Thyroid gland (tissue), 4 donors: ENCODE measurements at places on chromosomes 6 and 20.
A peak's percentile ranks its signal among the peaks of the same experiment; 100 is the strongest.

- H3K27ac ChIP-seq, result peak overlapping the region; percentile 83
- no peaks in the 10 kb centered on the region for H3K36me3 ChIP-seq
- peaks cover 19% of the 10 kb centered on the region for H3K4me1 ChIP-seq
- no peaks in the 10 kb centered on the region for H3K27me3 ChIP-seq
- peak; percentile 68 for DNase-seq
Measured at GRCh38 chr6:1131285-1132079, 180.4 kb upstream of the FOXQ1 start.

- H3K27me3 ChIP-seq, result no peaks in the 10 kb centered on the region
- DNase-seq, result no peak
- peaks cover 56% of the 10 kb centered on the region for H3K4me1 ChIP-seq
- H3K36me3 ChIP-seq, result no peaks in the 10 kb centered on the region
- H3K27ac ChIP-seq, result no peak overlapping the region
Measured at GRCh38 chr20:10509376-10509775, 74.3 kb downstream of the SLX4IP start.

DNA sequence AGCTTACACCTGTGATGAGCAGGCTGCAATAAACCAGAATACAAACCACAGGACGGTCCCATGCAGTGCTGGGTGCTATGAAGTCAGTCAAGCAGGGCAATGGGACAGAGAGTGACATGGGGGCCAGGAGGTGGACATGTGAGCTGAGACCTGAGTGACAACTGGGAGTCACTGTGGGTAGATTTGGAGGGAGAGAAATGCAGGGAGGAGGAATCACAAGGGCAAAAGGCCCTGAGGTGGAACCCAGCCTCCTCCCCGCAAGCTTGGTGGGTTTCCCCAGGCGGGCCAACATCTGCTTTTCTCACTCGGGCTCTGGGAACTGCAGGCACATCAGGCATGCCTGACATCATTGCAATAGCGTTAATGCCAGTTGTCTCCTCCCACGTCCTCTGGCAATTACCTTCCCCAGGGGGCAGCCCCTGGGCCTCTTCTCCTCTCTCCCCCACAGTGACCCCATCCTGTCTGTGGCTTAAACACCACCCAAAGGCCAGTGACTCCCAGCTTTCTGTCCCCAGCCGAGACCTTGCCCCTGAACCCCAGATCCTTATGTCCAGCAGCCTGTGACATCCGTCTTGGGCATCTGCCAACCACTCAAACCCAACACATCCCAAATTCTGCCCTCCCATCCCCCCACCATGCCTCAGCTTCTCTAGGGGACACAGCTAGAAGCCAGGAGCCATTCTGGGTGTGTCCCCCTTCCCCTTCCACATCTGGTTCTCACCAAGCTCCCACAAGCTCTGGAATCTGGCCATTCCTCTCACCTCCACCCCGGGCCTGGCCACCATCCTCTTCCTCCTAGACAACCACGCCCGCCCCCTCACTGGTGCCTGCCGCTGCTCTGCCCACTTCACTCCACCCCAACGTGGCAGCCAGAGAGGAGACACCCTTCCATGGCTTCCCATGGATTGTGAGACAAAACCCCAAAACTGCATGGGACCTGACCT lies 28.2 kb downstream of the PDRG1 start:
- no peak overlapping the region for H3K27ac ChIP-seq
- no peak overlapping the region for H3K4me3 ChIP-seq
- H3K27me3 ChIP-seq, result no peaks in the 10 kb centered on the region
- no peaks in the 10 kb centered on the region for H3K36me3 ChIP-seq
- H3K4me1 ChIP-seq, result no peaks in the 10 kb centered on the region

- H3K4me1 ChIP-seq, result no peaks in the 10 kb centered on the region
- DNase-seq, result no peak
- no peaks in the 10 kb centered on the region for H3K27me3 ChIP-seq
- no peak overlapping the region for H3K27ac ChIP-seq
- no peak overlapping the region for H3K4me3 ChIP-seq
- no peaks in the 10 kb centered on the region for H3K36me3 ChIP-seq
Measured at GRCh38 chr6:14917109-14917910, 328.6 kb upstream of the JARID2 start.

- no peak overlapping the region for H3K4me3 ChIP-seq
- no peaks in the 10 kb centered on the region for H3K4me1 ChIP-seq
- H3K36me3 ChIP-seq, result peaks cover 6% of the 10 kb centered on the region
Measured at GRCh38 chr20:63290677-63291472, 2.1 kb upstream of the COL20A1 start.

- H3K27ac ChIP-seq, result no peak overlapping the region
- no peaks in the 10 kb centered on the region for H3K4me1 ChIP-seq
- H3K36me3 ChIP-seq, result no peaks in the 10 kb centered on the region
- DNase-seq, result no peak
- H3K27me3 ChIP-seq, result no peaks in the 10 kb centered on the region
Measured at GRCh38 chr6:124223611-124224345, 420.1 kb downstream of the NKAIN2 start.

DNA sequence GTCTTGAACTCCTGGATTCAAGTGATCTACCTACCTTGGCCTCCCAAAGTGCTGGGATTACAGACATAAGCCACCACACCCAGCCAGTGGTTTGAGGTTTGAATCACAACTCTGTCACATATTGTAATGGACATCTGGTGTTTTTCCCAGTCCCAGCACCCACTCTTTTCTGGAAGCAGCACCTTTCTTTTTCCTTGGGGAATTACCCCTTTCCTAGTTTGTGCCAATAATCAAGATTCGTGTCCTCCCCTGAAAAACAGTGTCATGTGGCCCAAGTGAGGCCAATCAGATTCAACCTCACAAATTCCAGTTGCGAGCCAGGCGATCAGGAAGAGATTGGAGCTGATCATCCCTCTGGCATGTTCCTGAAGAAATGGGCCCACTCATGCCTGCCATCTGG lies 71.7 kb upstream of the SGK1 start:
- no peak for DNase-seq
- H3K4me1 ChIP-seq, result peaks cover 9% of the 10 kb centered on the region
- no peak overlapping the region for H3K27ac ChIP-seq
- no peaks in the 10 kb centered on the region for H3K36me3 ChIP-seq

DNA sequence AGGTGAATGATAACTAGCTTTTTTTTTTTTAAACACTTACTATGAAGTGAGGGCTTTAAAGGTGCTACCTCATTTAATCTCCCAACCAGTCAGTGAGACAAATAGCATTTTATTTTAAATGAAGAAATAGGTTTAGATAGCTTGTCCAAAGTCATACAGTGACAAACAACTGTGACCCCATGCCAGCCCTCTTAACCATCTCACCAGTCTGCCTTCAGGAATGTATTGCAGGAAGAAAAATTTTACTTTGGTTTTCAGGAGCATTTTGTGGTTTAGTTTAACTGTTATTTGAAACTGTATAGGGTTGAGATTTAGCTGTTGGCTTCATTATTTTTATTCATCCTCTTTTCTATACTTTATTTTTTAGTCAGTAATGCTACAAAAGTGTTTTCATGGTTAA lies 18.6 kb downstream of the DSE start:
- H3K27me3 ChIP-seq, result no peaks in the 10 kb centered on the region
- peaks cover 3% of the 10 kb centered on the region for H3K4me1 ChIP-seq
- no peak overlapping the region for H3K4me3 ChIP-seq

DNA sequence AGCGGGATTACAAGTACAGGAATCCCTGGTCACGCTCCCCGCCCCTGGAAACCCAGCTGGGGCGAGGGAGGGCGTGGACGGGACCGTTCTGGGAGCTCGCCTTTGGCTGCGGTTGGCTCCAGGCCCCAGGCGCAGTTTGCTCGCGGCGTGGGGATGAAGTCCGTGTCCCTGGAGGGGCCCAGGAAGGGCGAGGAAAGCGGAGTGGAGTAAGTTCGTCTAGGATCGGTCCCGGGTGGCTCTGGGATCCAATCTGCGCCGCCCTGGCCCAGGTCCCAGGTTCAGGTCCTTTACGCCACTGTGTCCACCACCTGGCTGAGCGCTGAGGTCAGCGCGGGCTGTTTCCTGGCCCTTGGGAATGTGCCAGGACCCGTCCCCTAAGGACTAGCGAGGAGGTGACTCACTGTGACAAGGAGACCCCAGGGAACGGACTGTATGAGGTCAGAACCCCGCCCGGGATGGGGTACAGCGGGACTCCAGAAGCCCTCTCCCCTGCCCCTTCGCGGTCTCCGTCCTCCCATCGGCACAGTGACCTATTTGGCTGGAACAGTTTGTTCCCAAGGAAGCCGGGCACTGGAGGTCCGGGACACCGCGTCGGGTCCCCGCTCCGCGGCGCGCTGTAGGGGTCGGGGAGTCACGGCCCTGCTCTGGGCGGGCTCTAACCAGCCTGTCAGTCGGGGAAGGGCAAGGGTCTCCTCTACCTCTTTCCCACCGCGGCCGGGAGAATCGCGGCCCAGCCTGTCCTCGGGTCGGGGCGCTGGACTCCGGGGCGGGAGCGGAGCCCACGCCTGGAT lies 724 bp downstream of the CDKN1A start:
- peak overlapping the region; percentile 91 for H3K4me3 ChIP-seq
- H3K36me3 ChIP-seq, result peaks cover 3% of the 10 kb centered on the region
- H3K27ac ChIP-seq, result peak overlapping the region; percentile 99
- no peaks in the 10 kb centered on the region for H3K27me3 ChIP-seq

- no peak overlapping the region for H3K27ac ChIP-seq
- H3K36me3 ChIP-seq, result no peaks in the 10 kb centered on the region
- H3K4me3 ChIP-seq, result no peak overlapping the region
- no peaks in the 10 kb centered on the region for H3K4me1 ChIP-seq
Measured at GRCh38 chr20:47792021-47792618, 6.8 kb upstream of the SULF2 start.

DNA sequence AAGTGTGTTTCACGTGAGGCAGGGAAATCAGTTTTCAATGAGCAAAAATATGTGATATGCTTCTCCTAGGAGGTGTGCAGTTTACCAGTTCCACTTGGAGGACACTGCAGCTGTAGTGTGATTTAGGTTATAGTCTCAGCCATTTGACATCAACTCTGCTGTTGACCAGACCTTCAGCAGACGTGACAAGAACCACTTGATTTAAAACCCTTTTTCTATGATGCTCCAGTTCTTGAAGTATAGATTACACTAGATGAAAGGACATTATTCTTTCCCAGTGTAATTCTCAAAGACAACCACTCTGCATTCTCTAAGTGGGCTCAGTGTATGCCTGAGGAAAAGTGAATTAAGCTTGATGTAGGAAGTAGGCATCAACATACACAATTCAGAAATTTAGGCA lies 480.8 kb downstream of the TBC1D32 start:
- H3K36me3 ChIP-seq, result no peaks in the 10 kb centered on the region
- no peaks in the 10 kb centered on the region for H3K27me3 ChIP-seq
- no peak for DNase-seq
- H3K4me3 ChIP-seq, result no peak overlapping the region
- no peaks in the 10 kb centered on the region for H3K4me1 ChIP-seq
- H3K27ac ChIP-seq, result no peak overlapping the region

DNA sequence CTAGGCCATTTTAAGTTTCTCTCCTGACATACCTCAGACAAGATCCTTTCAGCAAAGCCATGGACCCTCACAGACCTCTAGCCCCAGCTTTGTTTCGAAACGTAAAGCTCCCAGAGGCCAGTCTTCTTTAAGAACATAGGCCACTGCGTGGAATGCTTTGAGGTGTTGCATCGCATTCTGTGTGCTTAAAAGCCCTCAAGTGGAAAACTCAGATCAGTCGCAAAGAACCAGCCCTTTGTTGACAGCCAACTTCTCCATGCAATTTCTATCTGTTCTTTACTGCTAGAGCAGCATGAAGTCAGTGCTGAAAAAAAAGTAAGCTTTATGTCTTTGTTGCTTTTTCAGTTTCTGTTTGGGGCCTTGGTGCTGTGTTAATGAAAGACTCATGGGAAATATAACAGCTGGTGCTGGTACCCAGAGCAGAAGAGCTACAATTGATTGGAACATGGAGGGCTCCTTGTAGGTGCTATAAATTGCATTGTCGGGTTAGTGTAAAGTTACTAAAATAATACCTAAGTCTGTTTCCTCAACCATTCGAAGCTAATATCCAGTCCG lies 142.6 kb downstream of the MAP3K7 start:
- DNase-seq, result no peak
- no peaks in the 10 kb centered on the region for H3K4me1 ChIP-seq
- H3K27ac ChIP-seq, result no peak overlapping the region
- H3K27me3 ChIP-seq, result no peaks in the 10 kb centered on the region
- no peaks in the 10 kb centered on the region for H3K36me3 ChIP-seq

DNA sequence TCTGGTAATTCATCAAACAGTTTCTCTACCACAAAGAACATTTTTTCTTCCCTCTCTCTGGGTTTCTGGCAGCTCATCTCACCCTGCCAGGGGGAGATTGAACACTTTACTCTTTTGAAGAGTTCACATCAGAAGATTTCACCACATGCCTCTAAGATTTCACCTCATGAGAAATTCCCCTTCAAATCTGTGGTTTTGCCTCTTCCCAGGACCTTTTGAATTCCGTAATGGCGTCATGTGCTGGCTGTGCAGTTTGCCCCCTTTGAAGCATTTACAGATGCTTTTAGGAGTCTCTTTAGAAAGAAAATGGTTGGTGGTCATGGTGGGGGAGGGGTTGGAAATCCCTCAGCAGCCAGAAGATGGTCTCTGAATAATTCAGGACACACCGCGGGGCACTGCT lies 486.1 kb downstream of the QKI start:
- DNase-seq, result no peak
- no peaks in the 10 kb centered on the region for H3K4me1 ChIP-seq
- H3K27ac ChIP-seq, result no peak overlapping the region
- H3K36me3 ChIP-seq, result no peaks in the 10 kb centered on the region
- no peaks in the 10 kb centered on the region for H3K27me3 ChIP-seq

- no peak overlapping the region for H3K27ac ChIP-seq
- no peaks in the 10 kb centered on the region for H3K27me3 ChIP-seq
- H3K4me1 ChIP-seq, result no peaks in the 10 kb centered on the region
- no peak overlapping the region for H3K4me3 ChIP-seq
- H3K36me3 ChIP-seq, result no peaks in the 10 kb centered on the region
- DNase-seq, result peak; percentile 4
Measured at GRCh38 chr6:138944412-138944811, 43.6 kb downstream of the REPS1 start.

DNA sequence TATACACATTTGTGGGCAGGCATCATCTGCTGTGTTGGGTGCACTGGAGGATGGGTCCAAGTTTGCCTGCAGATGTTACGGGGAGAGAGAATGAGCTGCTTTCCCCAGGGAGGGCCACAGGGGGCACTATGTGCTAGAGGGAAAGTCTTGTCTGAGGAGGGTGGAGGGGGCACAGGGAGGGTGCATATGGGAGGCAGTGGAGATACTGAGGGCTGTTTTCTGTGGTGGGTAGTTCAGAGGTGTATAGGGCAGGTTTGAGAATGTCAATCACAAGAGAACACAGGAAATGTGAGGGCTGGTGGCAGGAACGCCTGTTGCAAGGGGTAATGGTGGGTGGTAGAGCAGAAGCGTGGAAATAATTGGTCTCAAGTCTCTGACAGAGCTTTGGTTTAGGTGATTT lies 7.7 kb upstream of the PTPRA start:
- no peak overlapping the region for H3K4me3 ChIP-seq
- no peak for DNase-seq
- H3K36me3 ChIP-seq, result peaks cover 43% of the 10 kb centered on the region
- H3K27me3 ChIP-seq, result no peaks in the 10 kb centered on the region
- no peaks in the 10 kb centered on the region for H3K4me1 ChIP-seq

DNA sequence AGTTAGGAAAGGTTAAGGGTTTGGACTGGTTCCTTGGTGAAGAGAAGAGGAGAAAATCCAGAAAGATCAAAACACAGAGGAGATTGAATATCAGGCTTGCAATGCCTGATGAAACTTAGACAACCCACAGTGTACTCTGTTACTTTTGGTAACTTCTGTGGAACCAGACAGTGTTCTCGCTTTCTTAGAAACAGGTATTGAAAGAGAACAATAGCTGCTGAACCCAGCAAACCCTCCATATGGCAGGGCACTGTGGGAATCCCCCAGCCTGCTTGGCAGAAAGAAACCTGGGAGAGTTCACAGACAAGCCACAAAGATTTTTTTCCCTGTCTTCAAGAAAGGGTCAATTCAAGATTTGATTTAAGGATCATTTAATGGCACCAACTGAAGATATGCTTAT lies 342.8 kb downstream of the FOXA2 start:
- H3K27ac ChIP-seq, result no peak overlapping the region
- no peak overlapping the region for H3K4me3 ChIP-seq
- no peaks in the 10 kb centered on the region for H3K36me3 ChIP-seq
- H3K4me1 ChIP-seq, result no peaks in the 10 kb centered on the region
